Stimulated activated CD8-positive, alpha-beta memory T cell treated with anti-CD3 and anti-CD28 coated beads, Interleukin-4, amount 100 ng/mL, for 48 hours (primary cell): ENCODE measurements at places on chromosomes 7 and 10.
A peak's percentile ranks its signal among the peaks of the same experiment; 100 is the strongest.

DNA sequence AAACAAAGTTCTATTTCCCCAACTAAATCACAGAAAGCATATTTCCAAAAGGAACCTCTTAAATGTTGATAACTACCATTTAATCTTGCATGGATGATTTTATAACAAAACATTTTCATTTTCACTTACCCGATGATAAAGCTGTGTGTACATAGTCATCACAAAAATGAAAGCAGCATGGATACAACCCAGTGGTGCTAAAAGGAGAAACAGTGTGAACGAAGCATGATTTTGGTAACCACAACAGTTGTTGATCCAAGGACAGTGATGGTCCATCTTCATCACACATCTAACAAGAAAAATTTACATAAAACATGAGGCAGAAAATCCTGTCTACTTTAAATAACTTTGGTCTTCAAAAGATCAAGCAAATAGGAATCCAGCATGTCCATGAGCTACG, 4.7 kb downstream of the ZDHHC6 start:
- DNase-seq = no peak

DNA sequence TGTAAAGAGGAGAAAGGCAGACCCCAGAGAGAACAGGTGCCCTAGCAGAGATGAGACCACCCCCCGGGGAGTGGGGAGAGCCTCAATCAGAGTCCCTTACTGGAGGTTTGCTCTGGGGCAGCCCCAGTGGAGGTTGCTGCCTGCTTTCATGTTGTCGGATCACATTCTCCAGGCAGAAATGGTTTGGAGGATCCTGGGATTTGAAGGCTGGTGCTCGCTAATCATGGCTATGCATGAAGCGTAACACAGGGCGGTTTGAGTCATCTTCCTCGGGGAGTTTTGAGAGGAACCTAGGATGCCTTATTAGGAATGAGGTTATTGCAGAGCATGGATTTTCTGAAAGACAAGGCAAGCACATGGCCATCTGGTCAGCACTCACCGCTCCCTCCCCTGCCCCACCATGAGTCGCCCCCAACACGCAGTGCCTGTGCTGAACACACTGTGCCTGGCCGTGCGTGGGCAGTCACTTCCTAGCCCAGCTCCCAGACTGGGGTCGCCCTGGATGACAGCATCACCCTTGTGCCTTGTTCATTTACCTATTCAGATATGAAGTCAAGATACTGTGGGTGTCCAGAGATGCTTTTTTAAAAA, 319.9 kb downstream of the DPP6 start:
- no peak for DNase-seq

DNA sequence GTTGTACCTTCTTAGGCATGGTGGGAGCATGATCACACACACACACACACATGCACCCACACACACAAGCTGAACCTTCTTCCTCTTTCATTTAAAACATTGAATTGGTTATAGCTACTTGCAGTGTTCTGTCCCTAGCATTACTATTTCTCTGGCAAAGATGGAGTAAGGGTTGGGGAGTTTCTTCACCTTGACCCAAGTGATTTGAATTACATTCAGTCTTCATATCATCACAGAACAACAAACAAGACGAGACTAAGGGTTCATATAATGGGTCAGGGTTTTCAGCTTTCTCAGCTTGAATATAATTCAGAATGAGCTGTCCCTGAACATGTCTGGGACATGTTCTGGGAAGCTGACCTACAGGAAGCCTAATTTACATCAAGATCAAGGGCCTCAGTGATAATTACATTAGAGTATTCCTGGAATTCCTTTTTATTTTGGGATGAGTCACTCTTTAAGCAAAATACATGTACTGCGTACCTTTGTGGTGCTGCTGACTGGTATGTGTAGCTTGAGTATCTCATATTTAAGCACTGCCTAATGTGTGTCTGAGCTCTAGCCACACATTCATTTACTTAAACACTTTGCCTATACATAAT, 213.5 kb upstream of the TMEM229A start:
- no peak for DNase-seq

- no peak for DNase-seq
Measured at GRCh38 chr7:20578257-20578771, 37.2 kb upstream of the ABCB5 start.

GRCh38 chr10:368579-369220, 233.4 kb downstream of the ZMYND11 start:
- DNase-seq = no peak

DNA sequence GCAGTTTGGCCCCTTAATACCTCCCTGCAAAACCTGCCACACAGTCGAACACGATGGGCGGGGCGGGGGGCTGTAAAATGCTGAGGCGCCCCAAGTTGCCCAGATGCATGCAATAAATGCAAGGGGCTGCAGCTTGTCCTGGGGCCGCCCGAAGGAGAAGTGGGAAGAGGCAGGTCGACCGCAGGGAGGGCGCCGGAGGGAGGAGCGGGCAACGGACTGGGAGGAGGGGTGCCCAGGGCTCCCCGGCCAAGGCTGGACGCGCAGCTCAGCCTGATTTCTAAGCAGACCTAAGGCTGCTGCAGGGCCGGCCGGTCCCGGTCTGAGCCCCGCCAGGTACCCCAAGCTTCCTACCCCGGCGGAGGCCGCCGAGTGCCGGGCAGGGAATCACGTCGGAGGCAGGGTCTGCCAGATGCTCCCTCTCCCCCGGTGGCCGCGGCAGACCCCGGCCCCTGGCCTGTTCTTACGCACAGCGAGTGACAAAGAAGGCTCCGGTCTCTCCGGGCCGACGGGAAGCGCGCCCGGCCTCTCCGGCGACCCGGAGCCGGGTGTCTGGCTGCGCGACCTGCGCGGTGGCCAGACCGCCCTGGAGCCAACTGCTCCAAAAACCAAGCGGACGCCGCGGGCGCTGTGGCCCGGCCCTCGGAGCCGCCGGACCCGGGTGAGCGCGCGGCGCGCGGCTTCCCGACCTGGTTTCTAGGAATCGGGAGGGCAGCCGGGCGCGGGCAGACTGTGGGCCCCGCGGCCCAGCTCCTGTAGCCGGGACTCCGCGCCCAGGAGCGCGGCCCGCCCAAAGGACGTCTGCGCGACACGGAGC, 744 bp upstream of the EBF3 start:
- no peak for DNase-seq

- DNase-seq = no peak
Measured at GRCh38 chr7:112743811-112744210, 46.4 kb downstream of the TMEM168 start.

DNA sequence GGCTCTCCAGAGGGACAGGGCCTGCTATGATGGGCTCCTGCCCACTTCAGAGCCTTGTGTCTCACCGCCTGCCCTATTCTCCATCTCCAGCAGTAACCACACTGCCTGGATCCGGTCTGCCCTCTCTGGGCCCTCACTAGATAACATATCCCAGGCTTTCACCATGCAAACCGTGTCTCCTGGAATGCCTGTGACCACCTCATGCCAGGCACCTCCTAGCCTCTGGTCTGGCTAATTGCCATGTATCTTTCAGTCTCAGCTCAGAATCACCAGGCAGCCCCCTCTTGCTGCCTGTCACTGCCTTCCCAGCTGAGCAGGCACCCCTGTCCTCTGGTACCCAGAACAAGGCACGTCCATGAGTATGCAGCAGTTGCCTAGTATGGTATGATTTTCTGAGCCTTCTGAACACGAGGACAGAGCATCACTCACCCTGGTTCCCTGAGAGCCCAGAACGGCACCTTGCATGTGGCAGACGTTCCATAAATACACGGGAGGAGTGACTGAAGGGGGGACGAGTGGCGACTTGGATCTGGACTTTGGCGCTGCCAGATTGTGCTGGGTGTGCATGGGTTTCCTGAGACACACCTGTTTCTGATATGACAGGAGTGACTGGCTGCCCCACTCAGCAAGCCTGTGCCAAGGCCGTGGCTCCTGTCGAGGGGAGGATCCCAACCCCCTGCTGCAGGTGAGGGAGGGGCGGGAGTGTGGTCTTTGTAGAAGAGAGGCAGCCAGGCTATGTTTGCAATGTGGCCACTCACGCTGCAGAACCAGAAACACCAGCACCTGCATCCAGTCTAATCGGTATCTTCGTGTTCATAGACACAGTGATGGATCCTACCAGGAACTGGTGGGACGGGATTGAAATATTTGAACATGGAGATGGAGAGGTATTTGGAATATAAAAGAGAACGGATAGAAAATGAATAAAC, 95.2 kb downstream of the VOPP1 start:
- peak; percentile 18 for DNase-seq

GRCh38 chr10:11414314-11415038, 197.0 kb downstream of the USP6NL start:
- DNase-seq = no peak

DNA sequence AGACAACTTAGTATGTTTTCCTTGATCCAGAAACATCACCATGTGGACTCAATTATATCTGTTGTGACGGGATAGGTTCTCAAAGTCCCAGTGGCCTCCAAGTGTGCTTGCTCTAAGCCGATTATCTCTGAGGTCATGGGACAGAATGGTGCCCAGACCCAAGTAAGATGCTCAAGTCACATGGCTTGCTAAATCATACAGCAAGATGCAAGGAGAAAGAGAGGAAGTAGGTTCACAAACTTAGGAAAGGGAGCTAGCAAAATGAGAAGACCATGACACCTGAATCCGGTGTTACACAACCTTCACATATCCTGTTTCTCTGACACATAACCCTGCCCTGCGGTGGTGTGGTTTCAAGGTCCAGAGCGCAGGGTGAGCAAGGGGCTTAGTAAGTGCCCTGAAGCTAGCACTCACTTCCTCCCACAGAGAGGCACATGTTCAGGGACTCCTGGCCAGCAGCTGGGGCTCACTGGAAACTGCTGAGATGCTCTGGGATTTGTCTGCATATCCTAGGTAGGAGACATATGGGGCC, 590.9 kb upstream of the ANKRD30A start:
- DNase-seq = no peak

- DNase-seq = no peak
Measured at GRCh38 chr7:105202616-105203015, 186.1 kb downstream of the SRPK2 start.

GRCh38 chr10:97116462-97117162, 69.1 kb downstream of the SLIT1 start:
- DNase-seq = no peak

DNA sequence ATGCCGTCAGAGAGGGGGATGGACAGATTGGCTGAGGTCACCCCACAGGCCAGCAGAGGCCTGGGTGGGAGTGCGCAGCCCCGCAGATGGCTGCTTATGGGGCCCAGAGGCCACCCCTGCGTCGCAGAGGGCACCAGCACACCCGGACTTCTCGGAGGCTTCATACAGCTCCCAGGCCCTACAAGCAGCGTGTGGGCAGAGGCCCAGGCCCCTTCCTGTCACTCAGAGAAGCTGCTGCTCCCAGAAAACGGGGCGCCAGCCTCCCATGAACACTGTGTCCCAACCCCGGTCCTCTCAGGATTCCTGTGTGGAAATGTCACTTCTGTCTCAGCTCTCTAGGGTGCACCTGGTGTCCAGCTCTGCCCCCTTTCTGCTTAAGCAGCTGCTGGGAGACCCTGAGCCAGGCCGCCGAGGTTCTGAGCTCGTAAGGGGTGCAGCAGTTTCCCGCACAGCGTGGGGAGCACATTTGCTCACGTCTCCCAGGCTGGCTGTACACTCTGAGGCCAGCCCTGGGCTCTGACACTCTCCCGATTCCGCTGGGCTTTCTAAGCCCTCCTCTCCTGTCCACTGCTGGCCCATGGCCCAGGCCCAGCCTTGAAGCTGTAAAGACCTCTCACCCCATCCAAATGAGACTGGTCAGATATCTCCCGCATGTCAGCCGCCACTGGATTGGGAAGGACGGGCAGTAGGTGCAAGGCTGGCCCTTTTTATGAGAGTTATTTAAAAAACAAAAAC, 6.8 kb downstream of the GPR146 start:
- no peak for DNase-seq

- DNase-seq = no peak
Measured at GRCh38 chr7:102021841-102022618, 204.6 kb downstream of the CUX1 start.

DNA sequence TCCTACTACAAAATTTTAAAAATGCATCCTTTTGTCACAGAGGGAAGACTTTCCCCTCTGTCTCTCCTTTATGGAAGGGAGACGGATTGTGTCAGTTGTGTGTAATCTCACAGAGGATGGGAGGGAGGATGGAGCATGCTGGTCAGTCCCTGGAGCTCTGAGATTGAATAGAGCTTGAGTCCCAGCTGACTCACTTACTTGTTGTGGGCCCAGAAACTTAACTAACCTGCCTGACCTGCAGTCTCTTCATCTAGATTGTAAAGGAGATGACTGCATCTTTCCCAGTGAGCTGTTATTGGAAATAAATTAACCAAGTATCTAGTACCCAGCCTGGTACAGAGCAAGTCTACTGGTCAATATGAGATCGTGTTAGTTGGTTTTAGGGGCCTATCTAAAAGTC, 77.9 kb upstream of the ADO start:
- no peak for DNase-seq

- no peak for DNase-seq
Measured at GRCh38 chr10:129418496-129419225, 48.4 kb upstream of the MGMT start.

- DNase-seq = no peak
Measured at GRCh38 chr7:122682815-122683550, 15.9 kb downstream of the RNF133 start.

- DNase-seq = no peak
Measured at GRCh38 chr10:23070913-23071218, 24.5 kb upstream of the MSRB2 start.

GRCh38 chr7:120303105-120303504, 30.1 kb downstream of the KCND2 start:
- no peak for DNase-seq

- DNase-seq = no peak
Measured at GRCh38 chr10:48234787-48235186, 39.7 kb downstream of the FRMPD2 start.

GRCh38 chr7:18126281-18126680, 98.6 kb upstream of the PRPS1L1 start:
- DNase-seq = no peak

DNA sequence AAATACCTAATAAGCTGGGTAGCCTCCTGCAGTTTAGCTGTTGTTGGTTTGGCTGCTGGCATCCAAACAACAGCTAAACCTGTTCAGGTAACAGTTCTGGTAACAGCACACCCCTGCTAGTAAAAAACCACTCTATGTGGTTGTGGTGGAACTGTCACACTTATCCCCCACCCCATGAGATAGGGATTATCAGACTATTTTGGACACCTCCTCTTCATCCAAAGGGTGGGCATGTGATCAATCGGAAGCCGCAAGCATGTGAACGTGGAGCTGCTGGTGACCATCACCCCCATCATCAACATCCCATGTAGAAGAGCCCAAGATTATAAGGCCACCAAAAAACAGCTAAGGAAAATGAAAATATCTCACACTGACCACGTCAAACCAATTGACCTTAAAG, 2.5 kb downstream of the MTPAP start:
- DNase-seq = no peak
